ENCODE measurements at places on chromosomes 7 and 10. TPM values are rescaled to one million over a fixed set of nuclear protein-coding genes. Genes with fewer than 3 reads are reported as not detected.

Gene KEL
- not detected for total RNA-seq

Gene ATOH7
- 0.29 TPM for total RNA-seq

Gene CYP2W1
- not detected for total RNA-seq

Gene RAPGEF5
- total RNA-seq = 0.07 TPM

Gene BTBD16
- 0.82 TPM for total RNA-seq

Gene STEAP4
- total RNA-seq = not detected

Gene PCDH15
- total RNA-seq = not detected

Gene FAM131B
- 0.49 TPM for total RNA-seq

Gene ADCYAP1R1
- total RNA-seq = 0.09 TPM

Gene KCNIP2
- total RNA-seq = 1.1 TPM

Gene CHAT
- total RNA-seq = not detected

Gene ELN
- total RNA-seq = 0.08 TPM

Gene PRPS1L1
- total RNA-seq = not detected

Gene POLD2
- total RNA-seq = 172 TPM

Gene CFTR
- 0.06 TPM for total RNA-seq

Gene HERC4
- 53.1 TPM for total RNA-seq

Gene SFRP4
- total RNA-seq = 3.3 TPM

Gene RSPH10B2
- total RNA-seq = 0.07 TPM

Gene BEND7
- 11.2 TPM for total RNA-seq

Gene MLXIPL
- total RNA-seq = 1.2 TPM

Gene COBL
- total RNA-seq = 4.2 TPM

Gene AKR1C3
- total RNA-seq = 1,217 TPM

Gene SEMA3A
- 4.7 TPM for total RNA-seq

Gene ACSM6
- total RNA-seq = not detected

Gene DNAJC12
- 79.5 TPM for total RNA-seq

Gene ARL4A
- total RNA-seq = 54.6 TPM

Gene ADRA2A
- total RNA-seq = 0.02 TPM

Gene TPST1
- total RNA-seq = 8.8 TPM
